Activated CD8-positive, alpha-beta memory T cell treated with anti-CD3 and anti-CD28 coated beads, Interleukin-2, amount 50 U/mL, for 4 hours (primary cell): ENCODE measurements at places on chromosomes 13 and 19.
A peak's percentile ranks its signal among the peaks of the same experiment; 100 is the strongest.

GRCh38 chr13:59012731-59013130 is 1151.0 kb downstream of the DIAPH3 start:
- no peak for DNase-seq

GRCh38 chr13:68214691-68215415 is 984.7 kb upstream of the PCDH9 start:
- DNase-seq, result no peak

DNA sequence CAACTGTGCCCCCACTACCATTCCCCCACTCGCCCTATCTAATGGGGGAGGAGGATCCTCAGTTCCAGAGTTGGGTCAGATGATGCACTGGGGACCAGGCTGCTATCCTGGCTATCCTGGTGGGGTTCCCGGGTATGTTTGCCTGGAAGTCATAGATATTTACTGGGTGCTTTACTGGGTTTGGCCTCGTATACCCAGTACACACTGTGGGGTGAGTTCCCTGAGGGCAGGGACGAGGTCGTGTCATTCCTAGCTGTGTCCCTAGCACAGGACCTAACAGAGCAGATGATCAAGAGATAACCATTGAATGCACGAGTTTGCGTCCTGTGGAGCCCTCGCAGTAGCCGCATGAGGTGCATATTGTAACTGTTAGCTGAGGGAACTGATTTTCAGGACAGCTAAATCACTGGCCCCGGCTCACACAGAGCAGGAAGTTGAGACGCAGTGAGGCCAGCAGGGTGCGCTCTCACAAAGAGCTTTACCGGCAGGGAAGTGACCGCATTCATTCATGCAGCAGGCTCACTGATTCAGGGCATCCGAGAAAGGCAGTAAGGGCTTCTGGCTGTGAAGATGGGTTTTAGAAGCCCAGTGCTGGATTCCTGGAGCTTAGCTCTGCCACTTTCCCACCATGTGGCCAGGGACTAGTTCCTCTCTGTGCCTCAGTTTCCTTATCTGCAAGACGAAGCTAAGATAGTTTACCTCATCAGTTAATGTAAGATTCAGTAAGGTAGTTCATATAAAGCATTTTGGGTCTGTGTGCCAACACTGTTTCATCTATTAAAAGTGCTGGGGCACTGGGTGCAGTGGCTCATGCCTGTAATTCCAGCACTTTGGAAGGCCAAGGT is 6.0 kb downstream of the RUVBL2 start:
- peak; percentile 74 for DNase-seq

DNA sequence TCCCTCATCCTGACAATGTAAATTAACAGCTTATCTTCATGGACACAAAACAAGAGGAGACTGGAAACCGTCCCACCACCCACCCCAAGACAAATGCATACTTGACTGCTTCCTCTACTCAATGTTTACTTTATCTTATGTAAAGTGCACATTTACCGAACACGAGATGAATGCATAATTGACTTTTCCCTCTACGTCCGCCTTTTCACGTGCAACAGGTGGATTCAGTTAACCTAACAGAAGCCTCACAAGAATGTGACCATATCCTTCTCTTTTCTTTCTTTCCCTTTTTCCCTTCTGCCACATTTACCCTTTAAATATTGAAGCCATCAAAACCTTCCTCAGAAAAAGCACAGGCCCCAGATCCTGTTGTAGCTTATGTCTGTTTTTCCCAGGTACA is 468.0 kb downstream of the UQCRFS1 start:
- DNase-seq, result no peak

- no peak for DNase-seq
These were observed 12.9 kb upstream of the GARIN5A start for GRCh38 chr19:50489461-50490011.

GRCh38 chr13:37811441-37811840 is 58.1 kb downstream of the TRPC4 start:
- DNase-seq, result no peak

- no peak for DNase-seq
These were observed 10.1 kb upstream of the ZNRF4 start for GRCh38 chr19:5445071-5445470.

DNA sequence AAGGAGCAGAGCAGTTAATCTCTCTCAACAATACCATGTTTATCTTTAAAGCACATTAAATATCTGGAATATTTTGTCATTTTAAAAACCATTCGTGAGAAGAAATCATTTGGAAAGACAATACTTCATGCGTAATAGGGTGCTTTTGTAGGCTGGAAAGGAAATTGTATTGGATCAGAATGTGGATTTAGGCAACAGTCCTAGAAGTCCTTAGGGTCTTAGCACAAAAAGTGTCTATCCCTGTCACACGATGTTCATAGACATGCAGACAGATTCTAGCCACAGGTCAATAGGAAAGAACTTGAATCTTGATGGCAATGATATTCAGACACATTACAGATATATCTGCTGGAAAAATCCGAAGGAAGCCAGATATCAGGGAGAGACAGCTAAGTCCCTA is 156.0 kb downstream of the KCTD12 start:
- no peak for DNase-seq

DNA sequence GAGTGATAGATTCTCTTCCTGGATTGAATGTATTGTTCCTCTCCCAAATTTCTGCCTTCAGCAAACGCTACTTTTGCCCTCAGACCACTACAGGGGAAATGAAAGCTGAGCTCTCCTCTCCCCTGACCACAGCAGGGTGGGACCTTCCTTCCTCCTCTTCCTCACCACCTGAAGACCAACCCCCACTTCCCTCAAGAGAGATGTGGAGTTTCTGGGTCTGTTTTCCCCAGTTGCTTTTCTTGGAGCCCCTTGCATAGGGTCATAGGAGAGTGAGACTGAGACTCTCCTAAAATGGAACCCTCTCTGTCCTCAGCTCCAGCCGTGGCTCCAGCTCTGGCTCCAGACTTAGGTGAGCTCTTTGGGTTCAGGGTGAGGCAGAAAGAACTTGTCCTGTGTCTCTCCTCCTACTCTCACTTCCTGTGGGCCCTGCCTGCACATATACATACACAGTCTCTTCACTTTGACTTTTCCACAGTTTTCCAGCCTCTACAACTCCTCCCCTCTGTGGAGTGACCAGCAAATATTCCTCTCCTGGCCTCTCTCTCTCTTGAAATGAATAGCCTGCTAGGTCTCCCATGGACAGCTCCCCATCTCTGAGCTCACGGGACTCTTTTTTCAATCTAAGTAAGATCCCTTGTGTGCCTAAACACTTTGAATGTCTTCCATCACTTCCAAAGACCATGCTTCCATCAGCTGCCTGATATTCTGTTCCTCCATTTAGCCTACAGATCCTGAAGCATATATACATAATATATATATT is 19.2 kb upstream of the ZNF175 start:
- no peak for DNase-seq

- DNase-seq, result no peak
These were observed 70.4 kb downstream of the SIPA1L3 start for GRCh38 chr19:37977391-37977790.

- no peak for DNase-seq
These were observed 29.8 kb downstream of the DGKH start for GRCh38 chr13:42078128-42078808.

- DNase-seq, result no peak
These were observed 4.2 kb downstream of the EPOR start for GRCh38 chr19:11379857-11380350.

DNA sequence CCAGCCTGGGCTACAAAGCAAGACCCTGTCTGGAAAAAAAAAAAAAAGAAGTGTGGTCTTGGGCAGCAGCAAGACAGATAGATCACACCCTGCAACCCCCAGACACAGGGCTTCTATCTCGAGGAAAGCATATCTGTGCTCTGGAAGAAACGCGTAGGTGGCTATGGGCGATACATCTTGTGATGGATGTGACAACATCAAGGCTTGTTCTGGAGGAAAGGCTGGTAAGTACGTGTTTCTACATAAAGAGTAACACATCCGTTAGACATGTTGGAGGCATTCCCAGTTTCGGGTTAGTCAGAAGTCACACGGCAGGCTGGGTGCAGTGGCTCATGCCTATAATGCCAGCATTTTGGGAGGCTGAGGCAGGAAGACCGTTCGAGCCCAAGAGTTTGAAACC is 6.6 kb upstream of the DHDH start:
- no peak for DNase-seq

DNA sequence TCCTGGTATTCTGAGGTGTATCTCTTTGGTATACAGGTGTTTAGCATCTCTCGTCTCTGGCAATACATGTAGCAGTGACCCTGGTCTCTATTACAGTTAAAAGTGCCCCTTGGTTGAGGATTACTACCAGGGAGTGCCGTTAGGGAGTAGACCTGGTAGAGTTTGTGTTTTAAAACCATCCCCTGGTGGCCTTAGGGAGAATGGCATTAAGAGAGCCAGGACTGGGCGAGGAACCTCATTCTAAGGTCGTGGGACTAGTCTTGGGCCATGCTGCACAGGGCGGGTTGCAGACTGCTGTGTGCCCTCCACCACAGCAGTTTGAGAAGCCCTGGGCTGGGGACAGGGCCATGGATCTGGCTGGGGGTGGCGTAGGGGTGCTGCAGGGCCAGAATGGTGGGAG is 35.0 kb downstream of the B3GLCT start:
- no peak for DNase-seq

GRCh38 chr19:31627620-31628365 is 278.6 kb upstream of the TSHZ3 start:
- no peak for DNase-seq

- DNase-seq, result no peak
These were observed 56.4 kb downstream of the SIPA1L3 start for GRCh38 chr19:37963190-37963936.

DNA sequence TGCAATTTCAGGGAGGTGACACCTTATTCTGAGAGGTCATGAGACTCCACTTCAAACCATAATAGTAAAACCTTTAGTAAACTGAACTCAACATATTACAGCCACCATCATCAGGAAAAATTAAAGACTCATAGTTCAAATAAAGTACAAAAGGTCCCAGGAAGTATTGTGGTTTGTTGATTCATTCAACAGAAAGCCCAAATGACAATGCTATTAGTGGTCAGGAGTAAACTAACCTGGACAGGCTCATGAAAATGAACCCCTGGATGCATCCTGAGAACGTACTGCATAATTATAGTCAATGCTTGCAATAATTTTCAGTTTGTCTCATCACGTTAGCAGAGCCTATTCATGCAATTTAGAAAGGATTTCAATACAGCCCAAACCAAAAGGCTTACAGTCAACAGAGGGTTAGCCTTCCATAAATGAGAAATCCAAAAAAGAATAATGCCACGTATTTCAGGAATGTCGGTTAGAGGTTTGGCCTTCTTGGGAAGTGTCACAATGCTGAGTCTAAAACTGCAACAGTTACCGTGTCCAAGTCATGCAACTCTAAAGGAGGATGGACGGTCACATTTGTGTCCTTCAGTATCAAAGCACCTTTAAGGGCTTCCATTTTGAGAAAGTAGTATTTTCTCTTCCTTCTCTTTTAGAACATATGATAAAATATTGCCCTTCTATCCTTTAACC is 280.8 kb downstream of the ABCC4 start:
- no peak for DNase-seq

- no peak for DNase-seq
These were observed 471.8 kb downstream of the LIG4 start for GRCh38 chr13:107743526-107743925.

- DNase-seq, result no peak
These were observed 23.1 kb upstream of the CXCL17 start for GRCh38 chr19:42465827-42466280.

GRCh38 chr13:84741253-84741652 is 859.0 kb upstream of the SLITRK1 start:
- no peak for DNase-seq

DNA sequence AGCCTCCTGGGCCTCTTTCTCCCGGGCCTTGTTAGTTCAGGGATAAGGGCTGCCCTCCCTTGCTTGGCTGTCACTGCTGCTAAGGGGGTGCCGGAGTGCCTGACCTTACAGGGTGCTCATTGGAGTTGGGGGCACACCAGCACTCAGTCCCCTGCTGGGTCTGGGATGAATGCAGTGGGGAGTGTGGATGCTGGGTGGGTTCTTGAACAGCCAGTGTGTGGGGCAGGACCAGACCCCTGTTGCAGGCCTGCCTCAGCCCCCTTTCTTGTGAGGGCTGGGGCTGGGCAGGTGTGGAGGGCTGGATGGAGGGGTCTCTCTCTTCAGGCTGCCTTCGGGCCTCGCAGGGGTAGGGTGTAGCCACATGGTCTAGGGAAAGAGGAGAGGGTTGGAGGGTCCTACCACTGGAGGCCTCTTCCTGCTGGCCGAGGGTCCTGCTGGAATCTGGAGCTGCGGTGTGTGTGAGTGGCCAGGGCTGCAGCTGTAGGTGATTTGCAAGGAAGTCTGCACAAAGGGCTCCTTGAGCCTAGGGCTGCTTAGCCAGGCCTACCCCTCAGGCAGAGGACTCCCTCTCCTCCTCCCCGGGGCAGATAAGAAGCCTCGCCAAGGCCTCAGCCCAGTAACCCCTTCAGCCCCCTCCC is 3.2 kb downstream of the CEBPA start:
- no peak for DNase-seq
